NCI-H510A treated with DMSO at 0.1 percent for 48 hours (cell line): ENCODE measurements at places on chromosomes 11 and 22.

DNA sequence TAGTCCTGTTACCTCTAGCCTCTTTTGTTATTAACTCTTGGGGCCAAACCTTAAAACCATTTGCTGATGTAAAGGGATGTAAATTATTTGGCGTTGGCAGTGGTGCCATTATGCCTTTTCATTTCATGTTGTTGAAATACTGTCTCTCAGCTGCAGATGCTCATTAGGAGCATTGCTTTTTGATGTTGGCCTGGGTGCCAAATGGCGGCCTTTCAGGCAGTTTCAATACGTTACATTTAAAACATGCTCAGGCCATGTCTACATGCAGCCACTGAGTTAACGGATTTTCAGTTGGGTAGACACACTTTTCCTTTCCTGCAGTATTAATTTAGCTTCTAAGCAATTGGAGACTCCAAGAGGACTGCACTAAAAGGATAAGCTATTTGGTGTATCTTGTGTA, 5.3 kb downstream of the NCAM1 start:
- DNase-seq, result no peak

GRCh38 chr22:43236411-43237166, 49.7 kb upstream of the TTLL12 start:
- no peak for DNase-seq

- no peak for DNase-seq
Measured at GRCh38 chr11:57309106-57310059, 15.4 kb downstream of the TNKS1BP1 start.

- peak; percentile 81 for DNase-seq
Measured at GRCh38 chr11:82988936-82989627, 82.6 kb downstream of the RAB30 start.

DNA sequence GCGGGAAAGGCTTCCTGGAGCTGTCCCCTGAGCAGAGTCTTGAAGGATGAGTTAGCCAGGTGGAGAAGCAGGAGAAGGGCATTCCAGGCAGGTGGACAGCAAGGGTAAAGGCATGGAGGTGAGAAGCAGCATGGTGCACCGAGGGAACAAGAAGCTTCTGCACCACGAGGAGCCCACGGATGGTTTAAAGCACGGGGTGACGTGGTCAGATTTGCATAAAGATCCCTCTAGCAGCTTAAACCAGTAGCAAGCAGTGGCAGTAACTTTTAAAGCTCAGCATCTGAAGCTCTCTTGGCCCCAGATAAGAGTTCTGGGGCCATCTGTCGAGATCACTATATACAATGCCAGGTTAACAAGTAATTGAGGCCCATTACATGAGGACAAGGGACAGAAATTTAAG, 36.8 kb downstream of the SERPINH1 start:
- no peak for DNase-seq
